ENCODE measurements at places on chromosomes 5 and 9.

DNA sequence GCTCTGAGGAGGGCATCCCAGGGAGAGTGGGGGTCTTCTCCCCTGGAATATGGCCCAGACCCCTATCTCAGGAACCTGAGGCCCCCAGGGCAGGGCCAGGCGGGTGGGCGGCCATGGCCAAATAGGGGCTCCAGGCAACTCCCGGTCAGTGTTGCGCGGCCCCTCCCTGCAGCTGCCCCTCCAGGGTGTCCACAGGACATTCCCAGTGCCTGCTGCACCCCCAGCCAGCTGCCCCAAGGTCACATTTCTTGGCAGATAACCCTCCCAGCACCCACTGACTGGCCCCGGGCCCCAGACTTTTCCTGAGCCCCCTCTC is 53.6 kb upstream of the EGFL7 start:
- DNase-seq = no peak

GRCh38 chr9:76433836-76434235 is 25.1 kb upstream of the GCNT1 start:
- no peak for DNase-seq

DNA sequence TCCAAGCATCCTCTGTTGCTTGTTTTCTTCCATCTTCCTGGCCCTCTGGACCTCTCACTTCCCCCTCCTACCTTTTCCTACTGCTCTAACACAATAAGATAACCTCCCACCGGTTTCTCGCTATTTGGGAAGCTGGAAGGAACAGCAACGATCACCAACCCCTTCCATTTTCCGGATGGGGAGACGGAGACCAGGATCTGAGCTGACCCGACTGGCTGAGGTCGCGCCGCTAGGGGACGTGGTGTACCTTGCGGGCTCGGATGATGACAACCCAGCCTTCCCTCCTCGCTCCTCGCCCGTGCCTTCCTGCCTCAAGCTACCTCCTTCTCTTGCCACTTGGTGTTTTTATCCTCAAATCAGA is 1.9 kb downstream of the LPAR1 start:
- no peak for DNase-seq

DNA sequence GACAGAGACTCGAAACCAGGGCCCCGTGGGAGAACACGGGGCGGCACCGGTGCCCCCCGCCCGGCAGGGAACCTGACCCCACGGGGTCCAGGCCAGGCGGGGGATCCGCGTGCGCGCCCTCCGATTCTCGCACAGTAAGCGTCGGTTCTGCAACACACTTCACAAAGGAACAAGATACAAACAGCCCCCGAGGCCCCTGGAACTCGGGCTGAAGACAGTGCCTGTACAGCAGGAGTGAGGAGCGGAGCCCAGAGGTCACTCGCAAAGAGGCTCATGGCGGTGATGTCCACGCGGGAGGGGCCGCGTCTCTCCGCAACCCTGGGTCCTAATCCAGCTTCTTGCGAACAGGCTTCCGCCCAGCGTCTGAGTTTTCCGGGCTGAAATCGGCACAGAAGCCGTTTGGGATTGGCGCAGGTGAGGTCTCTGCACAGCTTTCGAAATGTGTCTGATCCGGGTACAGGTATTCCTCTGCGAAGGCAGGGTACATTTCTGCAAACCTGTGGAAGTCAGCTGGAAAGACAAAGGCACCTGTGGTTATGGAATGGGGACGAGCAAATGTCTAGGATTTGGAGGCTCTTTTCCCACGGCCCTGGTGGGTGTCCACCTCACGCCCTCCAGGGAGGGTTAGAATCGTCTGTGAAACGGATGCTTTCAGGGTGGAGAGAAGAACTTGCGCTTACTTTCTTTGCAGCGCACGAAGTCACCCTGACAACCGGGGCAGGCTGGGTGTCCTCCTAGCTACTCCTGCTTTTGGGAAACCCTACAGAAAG is 18.3 kb upstream of the SLC6A3 start:
- no peak for DNase-seq

- DNase-seq = no peak
Observed at GRCh38 chr9:117434566-117434965, 19.7 kb upstream of the ASTN2 start.

GRCh38 chr5:4576161-4576748 is 563.9 kb upstream of the ADAMTS16 start:
- DNase-seq = no peak

DNA sequence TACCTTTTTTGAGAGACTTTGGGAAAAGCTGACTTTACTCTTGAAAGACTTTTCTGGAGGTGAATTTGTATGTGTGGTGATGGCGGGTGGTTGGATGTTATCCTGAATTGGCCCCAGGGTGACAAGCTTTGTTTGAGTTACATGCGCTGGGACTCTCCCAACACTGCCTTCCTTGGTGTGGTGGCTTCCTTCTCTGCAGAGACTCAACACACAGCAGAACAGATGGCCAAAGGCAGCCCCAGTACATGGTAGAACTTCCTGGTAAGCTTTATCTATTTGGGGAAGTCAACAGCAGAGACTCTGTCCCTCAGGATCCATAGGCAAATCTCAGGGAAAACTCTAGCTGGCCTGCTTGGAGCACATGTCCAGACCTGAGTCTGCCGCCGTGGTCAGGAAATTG is 18.1 kb downstream of the C1QTNF2 start:
- no peak for DNase-seq

GRCh38 chr9:129276486-129277230 is 98.6 kb upstream of the IER5L start:
- DNase-seq = no peak

DNA sequence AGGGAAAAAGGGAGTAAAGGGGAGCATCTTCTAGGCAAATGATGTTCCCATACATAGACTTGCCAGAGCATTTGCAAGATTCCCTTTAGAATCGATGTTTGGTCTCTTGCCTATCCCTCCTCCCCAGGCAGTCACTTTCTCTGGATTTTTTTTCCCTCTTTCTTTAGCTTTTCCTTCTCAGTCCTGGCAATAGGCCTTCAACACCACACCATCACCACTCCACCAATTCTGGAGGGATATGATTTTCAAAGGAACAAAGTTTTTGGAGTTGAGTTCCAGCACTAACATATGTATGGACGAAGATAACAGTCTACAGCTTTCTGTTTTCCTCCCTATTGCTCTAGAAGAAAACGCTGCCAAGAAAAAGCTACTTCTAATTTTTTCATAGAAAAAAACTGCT is 377.4 kb downstream of the PDE4D start:
- no peak for DNase-seq

GRCh38 chr9:90629991-90630390 is 12.6 kb downstream of the DIRAS2 start:
- no peak for DNase-seq

DNA sequence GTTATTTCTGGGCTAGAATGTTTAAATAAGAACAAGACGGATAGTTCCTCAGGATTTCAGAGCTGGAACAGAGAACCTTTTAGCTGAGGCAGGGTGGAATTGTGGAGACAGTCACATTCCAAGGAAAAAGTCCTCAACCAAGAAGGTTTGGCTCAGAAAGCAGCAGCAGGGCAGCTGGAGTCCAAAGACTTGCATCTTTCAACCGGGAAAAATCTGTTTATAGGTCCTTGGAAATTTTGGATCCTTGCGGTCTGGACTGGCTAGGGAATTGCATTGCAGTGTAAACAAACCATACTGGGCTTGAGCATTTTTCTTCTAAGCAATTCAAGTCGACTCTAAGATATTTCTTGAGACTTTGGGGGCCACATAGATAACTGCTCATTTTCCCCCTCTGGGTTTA is 40.8 kb upstream of the HMHB1 start:
- DNase-seq = no peak

DNA sequence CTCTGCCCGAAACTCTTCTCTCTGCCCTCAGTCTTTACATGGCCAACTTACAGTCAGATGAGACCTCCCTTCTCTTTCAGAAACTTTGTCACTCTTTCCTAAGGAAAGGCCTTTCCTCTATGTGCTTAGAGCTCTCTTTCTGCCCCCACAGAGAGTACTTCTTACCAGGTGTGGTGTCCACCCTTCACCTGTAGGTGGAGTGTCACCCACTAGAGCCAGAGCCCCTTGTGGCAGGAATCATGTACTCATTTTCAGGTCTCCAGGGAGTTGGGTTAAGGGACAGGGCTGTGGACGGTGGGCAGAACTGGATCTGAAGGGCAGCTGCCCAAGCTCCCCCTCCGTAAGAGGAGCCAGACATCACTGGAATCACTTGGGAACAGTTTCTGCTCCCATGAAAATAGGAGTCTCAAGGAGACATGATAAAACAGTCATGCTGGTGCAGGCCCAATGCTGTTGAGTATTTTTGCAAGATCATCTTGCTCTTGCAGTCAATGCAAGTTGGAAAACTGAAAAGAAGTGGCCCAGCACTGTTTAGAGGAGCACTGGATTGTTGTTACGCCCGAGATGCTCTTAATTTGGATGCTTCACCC is 436.7 kb downstream of the ZSWIM6 start:
- no peak for DNase-seq
